Neural progenitor cell (in vitro differentiated cells): ENCODE measurements at places on chromosomes 7 and 10.

- DNase-seq: no peak
Measured at GRCh38 chr10:29630205-29631048, 4.3 kb downstream of the SVIL start.

- no peak for DNase-seq
Measured at GRCh38 chr10:126950401-126951105, 45.3 kb downstream of the DOCK1 start.

- no peak for DNase-seq
Measured at GRCh38 chr10:110524859-110525232, 27.1 kb downstream of the DUSP5 start.

GRCh38 chr10:12067336-12067735 lies 1.4 kb upstream of the DHTKD1 start:
- no peak for DNase-seq

DNA sequence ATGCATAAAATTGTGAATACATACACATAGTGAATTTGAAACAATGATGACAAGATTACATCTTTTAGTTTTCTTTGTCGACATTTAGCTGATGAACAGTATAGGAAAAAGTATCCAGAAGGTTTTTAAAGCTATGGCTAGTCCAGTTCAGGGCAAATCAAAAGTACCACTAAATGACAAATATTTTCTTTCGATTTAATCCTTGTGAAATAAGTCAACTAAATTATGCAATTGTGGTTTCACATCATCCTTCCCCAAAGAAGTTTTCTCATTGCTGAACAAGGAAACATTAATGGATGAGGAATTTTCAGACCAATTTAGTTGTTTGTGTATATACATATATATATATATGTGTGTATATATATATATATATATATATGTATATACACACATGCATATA lies 774.0 kb downstream of the DNAJB9 start:
- DNase-seq: no peak

DNA sequence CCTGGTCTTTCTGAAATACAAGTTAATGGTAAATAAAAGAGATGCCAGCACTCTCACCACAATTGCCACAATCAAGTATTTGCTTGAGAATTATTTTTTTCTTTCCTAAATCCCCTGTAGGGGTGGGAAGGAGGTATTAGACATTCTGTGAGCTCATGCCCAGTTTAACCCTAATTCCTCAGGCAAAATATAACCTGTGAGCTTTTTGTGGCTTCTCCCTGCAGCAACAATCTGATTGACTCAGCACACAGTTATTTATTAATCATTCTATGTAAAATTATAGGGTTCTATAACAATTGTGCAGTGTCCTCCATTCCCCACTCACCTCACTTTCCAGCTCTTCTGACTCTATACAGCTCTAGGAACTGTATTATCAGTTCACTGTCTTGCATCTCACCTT lies 66.3 kb downstream of the GLI3 start:
- no peak for DNase-seq

GRCh38 chr10:43204943-43205671 lies 61.8 kb downstream of the RASGEF1A start:
- DNase-seq: peak; percentile 81

DNA sequence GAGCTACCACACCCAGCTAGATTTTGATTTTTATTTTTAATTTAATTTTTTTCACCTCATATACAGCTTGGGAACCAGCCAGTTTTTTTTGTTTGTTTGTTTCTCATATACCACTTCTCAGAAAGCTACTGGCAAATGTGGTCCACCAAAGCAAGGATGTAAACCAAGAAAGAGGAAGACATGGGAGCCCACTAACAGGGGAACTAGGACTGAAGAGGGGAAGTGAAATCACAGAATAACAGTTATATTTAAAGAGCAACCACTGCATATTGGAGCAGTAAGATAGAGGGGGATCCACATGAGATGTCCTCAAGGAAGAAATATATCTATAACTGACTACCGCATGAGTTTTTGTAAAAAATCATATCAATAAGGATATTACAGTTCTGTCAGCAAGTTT lies 10.5 kb downstream of the CPVL start:
- DNase-seq: no peak

- DNase-seq: no peak
Measured at GRCh38 chr10:29828440-29828894, 193.7 kb upstream of the SVIL start.

GRCh38 chr10:28878236-28878970 lies 201.1 kb downstream of the BAMBI start:
- no peak for DNase-seq

- DNase-seq: peak; percentile 18
Measured at GRCh38 chr7:22255834-22256233, 101.1 kb downstream of the RAPGEF5 start.

- DNase-seq: no peak
Measured at GRCh38 chr10:122213364-122213763, 57.7 kb upstream of the BTBD16 start.

- peak; percentile 25 for DNase-seq
Measured at GRCh38 chr7:82164813-82165212, 278.8 kb downstream of the CACNA2D1 start.

DNA sequence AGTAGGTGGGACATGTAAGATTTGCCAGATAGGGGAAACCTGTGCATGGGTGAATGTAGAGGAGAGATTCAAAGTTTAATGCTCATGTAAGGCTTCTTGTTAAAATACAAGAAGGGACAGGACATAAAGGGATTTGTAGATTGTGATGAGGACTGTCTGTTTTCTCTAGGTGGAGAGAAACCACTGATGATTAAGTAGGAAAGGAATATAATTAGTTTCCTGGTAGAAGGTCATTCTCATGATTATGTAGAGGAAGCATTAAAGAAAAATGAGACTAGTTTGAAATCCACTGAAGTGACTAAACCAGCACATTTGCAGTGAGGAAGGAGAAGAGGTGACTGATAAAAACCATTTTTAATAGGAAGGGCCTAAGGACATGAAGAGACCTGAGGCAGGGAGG lies 19.6 kb upstream of the MACC1 start:
- no peak for DNase-seq

- peak; percentile 16 for DNase-seq
Measured at GRCh38 chr10:98621630-98622029, 174.9 kb upstream of the HPS1 start.

GRCh38 chr7:1940402-1940786 lies 270.3 kb downstream of the ELFN1 start:
- DNase-seq: no peak

DNA sequence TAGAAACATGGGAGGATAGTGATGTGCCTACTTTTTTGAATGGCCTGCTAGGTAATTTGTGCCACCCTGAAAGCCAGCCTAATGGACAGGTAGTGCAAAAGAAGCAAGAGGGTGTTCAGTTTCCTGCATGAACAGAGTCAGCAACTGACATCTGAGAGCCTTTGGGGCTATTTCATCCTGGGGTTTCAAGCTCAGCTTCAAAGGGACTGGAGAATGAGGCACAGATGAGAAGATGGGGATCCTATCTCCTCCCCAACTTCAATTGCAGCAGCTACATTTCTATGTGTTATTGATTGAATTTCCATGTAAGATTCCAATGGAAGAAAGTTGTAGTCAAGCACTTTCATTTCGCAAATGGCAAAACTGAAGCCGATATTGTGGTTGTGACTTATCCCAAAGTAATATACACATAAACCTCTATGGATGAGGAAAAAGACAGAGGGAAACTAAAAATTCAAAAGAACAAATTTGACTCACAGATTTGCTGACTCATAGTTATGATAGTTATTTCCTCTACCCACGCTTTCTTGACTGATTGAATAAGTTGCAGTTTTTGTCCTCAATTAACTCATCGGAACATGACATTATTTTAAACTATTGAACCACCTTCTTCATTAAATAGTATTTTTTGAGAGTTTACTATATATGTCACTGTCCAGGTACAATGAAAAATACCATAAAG lies 42.6 kb upstream of the NRP1 start:
- no peak for DNase-seq

- DNase-seq: no peak
Measured at GRCh38 chr10:102358712-102359382, 36.7 kb upstream of the NFKB2 start.

- no peak for DNase-seq
Measured at GRCh38 chr10:43689007-43689491, 40.4 kb upstream of the ZNF32 start.

DNA sequence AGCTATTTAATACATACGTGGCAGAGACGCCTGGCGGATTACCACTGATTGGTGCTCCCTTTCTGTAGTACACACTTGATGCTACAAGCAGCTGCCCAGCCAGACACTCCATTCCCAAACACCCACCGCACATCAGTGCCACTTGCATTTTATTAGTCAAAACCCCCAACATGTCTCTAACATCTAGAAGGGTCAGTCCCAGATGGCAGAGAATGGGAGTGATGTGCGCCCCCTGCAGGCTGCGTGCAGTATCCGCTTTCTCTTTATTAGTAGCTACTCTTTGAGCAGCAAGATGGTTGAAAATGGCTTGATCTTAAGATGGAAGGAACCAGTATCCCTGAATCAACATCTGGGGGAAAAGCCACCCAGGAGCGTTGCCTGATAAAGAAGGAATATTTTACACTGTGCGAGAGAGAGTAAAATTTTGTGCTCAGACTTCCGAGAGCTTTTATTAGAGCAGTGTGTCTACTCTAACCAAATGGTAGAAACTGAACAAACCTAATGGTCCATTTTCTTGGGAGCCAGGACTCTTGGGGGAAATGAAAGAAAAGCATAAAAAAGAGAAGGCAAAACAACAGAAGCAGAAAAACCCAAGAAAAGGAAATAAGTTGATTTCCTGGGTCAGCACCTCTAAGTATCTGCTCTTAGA lies 78.3 kb downstream of the ST8SIA6 start:
- DNase-seq: peak; percentile 15

DNA sequence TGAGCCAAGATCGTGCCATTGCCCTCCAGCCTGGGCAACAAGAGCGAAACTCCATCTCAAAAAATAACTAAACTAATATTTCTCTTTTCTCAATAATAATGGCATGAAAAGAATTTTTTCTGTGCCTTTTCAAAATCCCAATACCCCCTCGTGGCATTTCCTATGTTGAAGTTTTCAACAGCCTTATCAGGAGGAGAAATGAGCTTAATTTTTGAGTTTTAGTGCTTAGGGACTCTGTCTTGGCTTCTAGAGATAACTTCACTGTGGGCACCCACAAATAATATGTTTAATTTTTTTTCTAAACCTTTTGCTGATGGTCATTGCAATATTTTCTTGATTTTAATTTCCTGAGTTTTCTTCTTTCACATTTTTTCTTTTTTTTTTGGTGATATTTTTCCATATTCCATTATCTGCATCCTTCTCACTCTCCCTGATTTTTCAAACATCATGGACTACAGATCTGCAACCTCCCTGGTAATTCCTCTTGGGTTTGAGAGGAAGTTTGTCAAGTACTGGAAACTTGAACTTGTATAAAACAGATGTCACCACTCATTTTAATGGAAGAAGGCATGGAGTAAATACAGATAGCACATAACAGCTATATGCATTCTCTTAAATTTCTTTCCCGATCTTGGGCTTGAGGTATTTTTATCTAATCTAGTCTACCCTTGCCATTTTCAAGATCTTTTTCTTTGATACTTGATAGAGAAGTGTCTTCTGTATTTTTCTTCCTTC lies 84.0 kb downstream of the KAT6B start:
- DNase-seq: no peak

GRCh38 chr7:152543799-152544198 lies 108.0 kb upstream of the KMT2C start:
- DNase-seq: no peak

DNA sequence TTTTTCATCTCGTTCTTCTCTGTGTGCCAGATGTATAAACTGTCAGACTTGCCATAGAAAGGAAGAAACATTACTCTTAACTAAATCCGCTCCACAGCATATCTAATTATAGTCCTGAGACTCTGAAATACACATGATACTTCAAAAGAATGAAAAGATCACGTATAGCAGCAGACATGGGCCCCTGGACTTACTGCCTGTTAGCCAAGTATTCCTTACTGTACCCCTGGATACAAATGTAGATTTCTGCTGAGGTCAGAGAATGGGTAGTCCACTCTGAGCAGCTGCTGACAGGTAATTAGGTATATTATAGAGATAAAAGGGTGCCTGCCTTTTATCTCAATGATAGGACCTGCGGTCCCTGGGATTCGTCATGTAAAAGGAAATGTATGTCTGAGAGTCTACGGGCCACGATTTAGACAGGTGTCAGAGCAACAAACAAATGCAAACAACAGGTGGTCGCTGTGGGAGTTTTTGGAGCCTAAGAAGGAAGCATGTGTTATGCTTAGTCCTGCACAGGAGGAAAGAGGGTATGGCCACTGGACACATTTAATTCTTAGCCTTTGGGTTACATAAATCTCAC lies 69.4 kb downstream of the VOPP1 start:
- DNase-seq: no peak

GRCh38 chr7:42907316-42907715 lies 4.6 kb downstream of the C7orf25 start:
- no peak for DNase-seq

- DNase-seq: no peak
Measured at GRCh38 chr7:92782236-92782635, 54.1 kb downstream of the CDK6 start.

GRCh38 chr7:78585980-78586379 lies 787.4 kb downstream of the PHTF2 start:
- DNase-seq: no peak

- no peak for DNase-seq
Measured at GRCh38 chr7:108211382-108212201, 81.4 kb upstream of the LAMB4 start.

- DNase-seq: peak; percentile 95
Measured at GRCh38 chr7:138243430-138243829, 167.2 kb downstream of the AKR1D1 start.

GRCh38 chr10:7082967-7083366 lies 327.9 kb downstream of the SFMBT2 start:
- peak; percentile 56 for DNase-seq

DNA sequence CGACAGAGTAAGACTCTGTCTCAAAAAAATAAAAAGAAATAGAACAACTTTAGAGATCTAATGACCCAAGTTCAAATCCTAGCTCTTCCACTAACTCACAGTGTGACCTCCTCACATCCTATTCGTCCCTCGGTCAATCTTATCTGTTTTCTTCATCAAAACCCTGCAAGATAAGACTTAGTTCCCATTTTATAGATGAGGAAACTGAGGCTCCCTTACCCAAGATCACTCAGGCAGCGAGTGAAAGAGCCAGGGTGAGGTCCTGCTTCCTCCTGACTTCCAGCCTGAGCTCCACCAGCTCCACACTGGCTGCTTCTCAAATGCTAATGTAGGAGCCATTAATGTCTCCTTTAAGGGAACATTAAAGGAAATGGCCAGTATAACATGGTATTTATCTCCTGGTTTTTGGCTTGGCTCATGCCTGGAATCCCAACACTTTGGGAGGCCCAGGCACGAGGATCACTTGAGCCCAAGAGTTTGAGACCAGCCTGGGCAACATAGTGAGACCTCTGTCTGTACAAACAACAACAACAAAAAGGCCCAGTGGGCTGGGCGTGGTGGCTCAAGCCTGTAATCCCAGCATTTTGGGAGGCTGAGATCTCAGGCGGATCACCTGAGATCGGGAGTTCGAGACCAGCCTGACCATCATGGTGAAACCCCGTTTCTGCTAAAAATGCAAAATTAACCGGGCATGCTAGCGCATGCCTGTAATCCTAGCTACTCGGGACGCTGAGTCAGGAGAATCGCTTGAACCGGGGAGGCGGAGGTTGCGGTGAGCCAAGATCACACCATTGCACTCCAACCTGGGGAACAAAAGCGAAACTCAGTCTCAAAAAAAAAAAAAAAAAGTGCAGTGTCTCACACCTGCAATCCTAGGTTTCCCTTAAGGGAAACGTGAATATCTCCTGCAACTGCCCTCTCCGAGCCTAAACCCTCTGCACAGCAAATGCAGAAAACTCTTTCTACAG lies 3.4 kb upstream of the RHBDD2 start:
- DNase-seq: no peak
